Activated T-helper 1 cell treated with anti-CD3 and anti-CD28 coated beads, Interleukin-2, amount 50 U/mL, for 16 hours (primary cell): ENCODE measurements at places on chromosomes 5 and 9.

- DNase-seq: no peak
These were observed 16.6 kb upstream of the PSMD5 start for GRCh38 chr9:120859361-120859760.

GRCh38 chr9:132487351-132487791, 77.4 kb downstream of the CFAP77 start:
- no peak for DNase-seq

DNA sequence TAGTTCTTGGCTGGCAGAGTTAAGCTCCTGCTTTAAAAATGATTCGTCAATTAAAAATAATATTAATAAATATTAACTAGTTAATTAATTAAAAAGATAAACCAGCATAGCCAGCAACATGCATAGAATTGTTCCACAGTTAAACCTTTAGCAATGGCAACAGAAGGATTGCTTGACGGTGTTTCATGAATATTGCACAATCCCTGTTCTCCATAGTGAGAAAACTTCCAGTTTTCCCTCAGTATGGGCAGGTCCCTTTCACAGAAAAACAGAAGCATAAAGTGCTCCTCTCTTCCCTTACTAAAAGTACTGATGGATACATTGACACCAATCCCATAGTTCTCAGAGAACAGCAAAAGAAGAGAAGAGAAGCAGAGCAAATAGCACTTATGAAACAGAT, 71.4 kb upstream of the CAST start:
- no peak for DNase-seq

DNA sequence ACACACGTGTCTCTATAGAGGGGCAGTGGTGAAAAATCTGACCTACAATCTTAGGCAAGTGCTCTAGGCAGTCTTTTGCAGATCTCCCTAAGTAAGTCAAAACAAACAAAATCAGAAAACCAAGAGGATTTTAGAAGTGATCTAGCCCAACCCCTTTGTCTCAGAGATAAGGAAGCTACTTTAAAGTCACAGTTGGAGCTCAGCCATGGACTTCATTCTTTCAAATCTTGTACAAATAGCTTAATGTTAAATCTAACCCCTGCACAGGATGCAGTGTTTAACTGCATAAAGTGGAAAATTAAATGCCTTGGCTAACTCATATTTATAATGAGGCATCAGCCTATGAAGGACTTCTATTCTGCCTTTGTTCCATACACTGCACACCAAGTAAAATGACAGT, 135.1 kb upstream of the RFX3 start:
- no peak for DNase-seq

DNA sequence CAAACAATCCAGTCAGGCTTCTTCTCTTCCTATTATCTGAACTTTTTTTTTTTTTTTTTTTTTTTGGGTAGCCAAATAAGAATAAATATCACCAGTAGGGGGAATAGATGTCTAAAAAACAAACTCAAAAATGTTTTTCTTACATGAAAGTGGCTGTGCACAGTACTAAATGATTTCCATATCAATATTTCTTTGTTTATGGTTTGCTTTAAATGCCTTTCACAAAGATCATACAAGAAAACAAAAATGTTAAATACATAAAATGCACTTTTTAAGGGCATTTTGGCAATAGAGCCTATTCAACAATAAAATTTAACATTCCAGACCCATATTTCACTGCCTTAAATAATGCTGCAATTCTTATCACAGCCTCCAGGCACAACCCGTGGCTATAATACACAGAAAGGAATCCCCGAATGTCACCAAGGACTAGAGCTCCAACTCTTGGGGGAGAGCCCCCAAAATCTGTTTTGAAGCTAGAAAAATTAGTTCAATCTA, 91.1 kb upstream of the TBCA start:
- no peak for DNase-seq
